ENCODE measurements at places on chromosomes 3 and 15.

DNA sequence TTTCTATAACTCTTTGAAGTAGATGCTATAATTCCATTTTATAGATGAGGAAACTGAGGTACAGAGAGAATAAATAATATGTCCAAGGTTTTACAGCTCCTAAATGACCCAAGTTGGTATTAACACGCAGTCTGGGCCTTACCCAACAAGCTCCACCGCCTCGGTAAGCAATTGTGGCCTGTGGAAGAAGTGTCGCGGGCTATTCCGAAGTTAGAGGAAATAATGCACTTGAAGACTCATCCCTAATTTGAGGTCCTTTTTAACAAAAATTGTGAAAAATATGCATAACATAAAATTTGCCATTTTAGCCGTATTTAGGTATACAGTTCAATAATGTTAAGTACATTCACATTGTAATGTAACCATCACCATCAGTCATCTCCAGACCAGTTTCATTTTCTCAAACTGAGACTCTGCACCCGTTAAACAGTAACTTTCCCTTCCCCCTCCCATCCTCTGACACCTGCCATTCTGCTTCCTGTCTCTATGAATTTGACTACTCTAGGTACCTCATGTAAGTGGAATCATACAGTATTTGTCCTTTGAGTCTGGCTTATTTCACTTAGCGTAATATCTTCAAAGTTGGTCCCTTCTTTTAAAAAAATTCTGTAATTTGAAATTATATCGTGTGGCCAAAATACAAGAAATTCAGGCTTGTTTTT is 18.2 kb downstream of the IDH3A start:
- no peak for DNase-seq

- no peak for DNase-seq
Observed at GRCh38 chr15:63094495-63094931, 27.1 kb upstream of the LACTB start.

DNA sequence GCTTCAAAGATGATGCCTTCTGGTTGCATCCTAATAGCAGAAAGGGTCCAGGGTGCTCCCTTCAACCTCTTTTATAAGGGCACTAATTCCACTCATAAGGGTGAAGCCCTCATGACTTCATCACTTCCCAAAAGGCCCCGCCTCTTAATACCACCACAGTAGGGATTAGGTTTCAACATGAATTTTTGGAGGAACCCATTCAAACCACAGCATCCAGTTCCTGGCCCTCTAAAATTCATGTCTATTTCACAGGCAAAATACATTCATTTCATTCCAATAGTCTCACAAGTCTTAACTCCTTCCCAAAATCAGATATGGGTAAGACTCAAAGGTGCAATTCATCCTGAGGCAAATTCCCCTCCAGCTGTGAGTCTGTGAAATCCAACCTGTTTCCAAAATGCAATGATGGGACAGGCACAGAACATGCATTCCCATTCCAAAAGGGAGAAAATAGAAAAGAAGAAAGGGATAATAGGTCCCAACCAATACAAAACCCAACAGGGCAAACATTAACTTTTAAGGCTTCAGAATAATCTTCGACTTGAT is 124.0 kb downstream of the ATP1B3 start:
- DNase-seq = no peak

- no peak for DNase-seq
Observed at GRCh38 chr15:96412045-96412905, 81.8 kb downstream of the NR2F2 start.

DNA sequence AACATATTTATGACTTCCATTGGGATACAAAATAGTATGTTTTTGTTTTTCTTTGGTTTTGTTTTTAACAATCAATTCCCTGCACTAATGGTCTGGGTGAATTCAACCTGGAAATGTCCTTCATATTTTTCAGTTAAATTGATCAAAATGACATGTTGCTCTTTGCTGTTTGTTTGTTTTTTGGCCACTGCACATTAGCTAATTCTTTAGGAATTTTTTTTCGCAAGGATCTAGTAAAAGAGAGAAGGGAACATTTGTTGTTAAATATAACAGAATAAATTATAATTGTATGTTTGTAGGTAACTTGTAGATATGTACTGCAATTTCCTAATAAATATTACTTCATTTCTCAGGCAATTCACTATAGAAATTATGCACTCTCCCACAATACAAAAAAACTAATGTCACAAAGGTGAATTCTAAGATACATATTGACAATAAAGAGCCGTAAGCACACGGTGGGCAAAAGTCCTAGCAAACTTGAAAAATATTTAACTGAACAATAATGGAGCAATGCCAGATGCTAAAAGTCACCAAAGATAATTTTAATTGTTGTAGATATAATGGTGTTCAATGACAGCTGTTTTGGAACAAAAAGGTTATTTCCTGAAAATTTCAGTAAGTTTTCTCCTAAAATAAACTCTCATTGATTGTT is 21.4 kb upstream of the PPARG start:
- DNase-seq = no peak

Data from neural crest cell (in vitro differentiated cells).